ENCODE measurements at places on chromosomes 3 and 15.

DNA sequence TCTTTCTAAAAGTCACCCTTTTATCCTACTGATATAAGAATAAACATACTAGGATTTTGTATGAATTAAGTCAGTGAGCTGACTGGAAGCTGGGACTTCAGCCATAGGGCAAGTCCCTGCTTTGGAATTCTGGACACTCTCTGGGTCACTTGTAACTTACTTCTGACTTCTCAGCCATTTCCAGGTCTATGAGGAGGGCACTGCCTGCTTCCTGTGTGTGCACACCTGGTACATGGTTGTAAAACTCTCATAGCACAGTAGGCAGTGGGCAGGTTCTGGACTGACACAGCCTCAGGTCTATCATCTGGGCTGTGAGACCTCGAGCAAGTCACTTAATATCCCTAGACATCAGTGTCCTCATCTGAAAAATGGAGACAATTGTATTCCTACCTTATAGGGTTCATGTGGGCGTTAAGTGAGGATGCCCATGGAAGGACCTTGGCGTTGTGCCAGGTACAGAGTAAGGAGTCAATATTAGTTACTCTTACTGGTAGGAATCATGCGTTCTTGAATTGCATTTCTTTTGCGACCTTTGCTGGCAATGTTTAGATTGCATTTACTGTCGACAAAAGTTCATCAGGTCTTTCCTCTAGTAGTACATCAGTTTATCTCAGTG lies 27.5 kb upstream of the TGM5 start:
- DNase-seq: no peak

GRCh38 chr3:150421799-150422548 lies 13.9 kb downstream of the TSC22D2 start:
- no peak for DNase-seq

DNA sequence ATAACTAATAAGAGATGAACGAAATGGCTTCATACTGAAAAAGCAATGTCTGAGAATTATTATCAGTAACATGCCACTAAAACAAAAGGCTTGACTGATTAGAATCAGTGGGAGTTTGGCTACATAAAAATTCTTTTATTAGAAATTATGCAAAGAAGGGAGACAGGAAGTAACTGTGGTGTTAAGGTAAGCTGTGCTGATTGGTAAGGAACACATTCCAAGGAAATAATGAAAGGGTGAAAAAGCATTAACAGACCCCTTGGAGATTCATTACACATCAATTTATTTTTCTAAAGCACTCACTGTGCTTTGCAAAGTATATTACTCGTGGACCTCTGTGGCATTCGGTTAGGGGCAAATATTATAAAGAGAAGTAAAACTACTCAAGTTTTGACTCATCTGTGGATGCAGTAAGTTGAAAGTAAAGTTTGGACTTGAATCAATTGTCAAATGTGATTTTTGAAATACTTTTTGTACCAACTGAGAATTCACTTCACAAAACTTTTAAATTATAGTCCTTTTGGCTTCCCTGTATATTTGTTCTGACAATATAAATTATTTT lies 176.1 kb upstream of the ZPLD1 start:
- DNase-seq: no peak

GRCh38 chr3:52534281-52535183 lies 875 bp upstream of the NT5DC2 start:
- DNase-seq: no peak

GRCh38 chr15:80507638-80508316 lies 103.6 kb downstream of the ARNT2 start:
- DNase-seq: no peak

GRCh38 chr3:153897842-153898241 lies 223.3 kb upstream of the ARHGEF26 start:
- DNase-seq: no peak

- DNase-seq: no peak
These were observed 722 bp upstream of the ZXDC start for GRCh38 chr3:126476166-126477060.

DNA sequence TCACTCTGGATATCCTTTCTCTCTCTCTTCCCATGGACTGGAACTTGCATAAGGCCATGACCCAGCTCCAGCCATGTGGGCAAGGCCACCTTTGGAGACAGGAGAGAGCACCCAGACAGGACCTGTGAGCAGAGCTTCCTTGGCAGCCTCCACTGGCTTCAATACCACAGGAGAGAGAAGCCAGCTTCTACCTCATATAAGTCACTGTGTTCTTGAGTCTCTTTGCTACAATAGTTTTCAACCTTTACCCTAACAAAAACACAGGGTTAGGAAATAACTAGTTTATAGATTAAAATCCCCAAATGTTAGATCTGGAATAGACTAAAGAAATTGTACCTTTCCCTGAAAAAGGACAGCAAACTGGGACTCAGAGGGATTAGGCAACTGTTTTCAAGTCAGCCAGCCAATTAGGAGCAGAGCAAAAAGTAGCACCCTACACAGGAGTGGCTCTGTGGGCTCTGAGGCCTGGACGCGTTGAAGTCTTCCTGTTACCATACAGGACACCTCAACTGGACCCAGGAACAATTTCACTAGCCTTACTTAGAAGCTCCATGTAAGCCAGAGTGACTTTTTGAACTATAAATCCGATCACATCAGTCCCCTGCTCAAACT lies 211.5 kb upstream of the ICE2 start:
- DNase-seq: no peak

- DNase-seq: no peak
These were observed 77.6 kb downstream of the BFSP2 start for GRCh38 chr3:133477487-133477886.

DNA sequence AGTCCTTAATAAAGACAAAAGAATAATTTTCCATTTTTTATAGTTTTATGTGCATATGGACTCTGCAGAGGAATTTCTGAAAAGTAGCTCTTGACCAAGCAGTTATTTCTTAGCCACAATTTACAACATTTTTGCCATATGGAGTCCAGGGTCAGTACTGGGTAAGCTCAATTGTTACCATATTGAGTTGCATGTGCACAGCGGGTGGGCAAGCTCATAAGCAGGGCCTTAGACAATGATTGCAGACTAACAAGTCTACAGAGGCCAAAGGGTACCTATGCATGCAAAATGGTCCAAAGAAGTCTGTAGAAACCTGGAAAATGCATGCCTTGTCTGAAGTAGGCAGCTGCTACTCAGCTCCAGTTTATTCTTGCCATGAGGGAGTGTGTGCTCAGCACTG lies 19.0 kb upstream of the ARHGEF26 start:
- DNase-seq: no peak

- DNase-seq: no peak
These were observed 9.1 kb upstream of the SEC11A start for GRCh38 chr15:84725001-84725491.

DNA sequence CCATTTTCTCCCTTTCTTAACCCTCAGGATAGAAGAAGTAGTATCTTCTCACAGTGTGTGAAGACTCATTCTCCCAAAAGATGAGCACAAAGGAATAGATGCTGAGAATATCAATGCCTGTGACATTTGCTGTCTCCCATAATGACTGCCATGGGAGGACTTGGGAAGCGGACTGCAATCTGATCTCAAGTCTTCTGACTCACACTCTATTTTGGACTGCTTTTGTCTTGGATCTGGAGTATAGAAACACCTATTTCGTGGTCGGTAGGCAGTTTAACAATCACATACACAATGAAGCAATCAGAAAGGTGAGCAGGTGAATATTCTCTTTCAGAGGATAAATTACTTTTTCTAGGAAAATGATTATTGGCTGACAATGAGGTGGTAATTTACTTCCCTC lies 852.0 kb downstream of the FHIT start:
- DNase-seq: no peak

DNA sequence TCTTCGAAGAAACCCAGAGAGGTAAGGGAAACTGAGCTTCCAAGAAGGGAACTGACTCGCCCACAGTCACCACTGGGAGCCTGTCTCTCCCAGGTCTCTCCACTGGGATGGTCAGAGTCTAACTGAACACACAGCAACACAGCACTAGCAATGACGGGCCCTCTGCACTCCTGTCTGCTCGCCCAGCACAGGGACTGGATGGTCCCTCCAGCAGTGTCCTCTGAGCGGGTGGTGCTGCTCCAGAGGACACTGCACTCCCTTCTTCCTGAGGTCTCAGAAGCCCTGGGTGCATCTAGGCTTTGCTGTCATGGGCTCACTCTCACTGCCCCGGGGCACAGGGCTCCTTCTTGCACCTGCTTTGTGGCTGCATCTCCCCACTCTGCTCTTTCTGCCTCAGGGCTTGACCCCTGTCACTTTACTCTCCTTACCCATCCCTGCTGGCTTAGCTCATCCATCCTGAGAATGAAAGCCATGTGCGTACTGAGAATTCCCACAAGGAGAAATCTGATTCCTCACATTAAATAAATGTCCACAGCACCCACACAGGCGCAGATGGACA lies 356.6 kb downstream of the GABRG3 start:
- DNase-seq: no peak

GRCh38 chr3:177300842-177301241 lies 103.6 kb upstream of the TBL1XR1 start:
- no peak for DNase-seq

GRCh38 chr3:17974206-17974841 lies 231.9 kb upstream of the TBC1D5 start:
- no peak for DNase-seq

DNA sequence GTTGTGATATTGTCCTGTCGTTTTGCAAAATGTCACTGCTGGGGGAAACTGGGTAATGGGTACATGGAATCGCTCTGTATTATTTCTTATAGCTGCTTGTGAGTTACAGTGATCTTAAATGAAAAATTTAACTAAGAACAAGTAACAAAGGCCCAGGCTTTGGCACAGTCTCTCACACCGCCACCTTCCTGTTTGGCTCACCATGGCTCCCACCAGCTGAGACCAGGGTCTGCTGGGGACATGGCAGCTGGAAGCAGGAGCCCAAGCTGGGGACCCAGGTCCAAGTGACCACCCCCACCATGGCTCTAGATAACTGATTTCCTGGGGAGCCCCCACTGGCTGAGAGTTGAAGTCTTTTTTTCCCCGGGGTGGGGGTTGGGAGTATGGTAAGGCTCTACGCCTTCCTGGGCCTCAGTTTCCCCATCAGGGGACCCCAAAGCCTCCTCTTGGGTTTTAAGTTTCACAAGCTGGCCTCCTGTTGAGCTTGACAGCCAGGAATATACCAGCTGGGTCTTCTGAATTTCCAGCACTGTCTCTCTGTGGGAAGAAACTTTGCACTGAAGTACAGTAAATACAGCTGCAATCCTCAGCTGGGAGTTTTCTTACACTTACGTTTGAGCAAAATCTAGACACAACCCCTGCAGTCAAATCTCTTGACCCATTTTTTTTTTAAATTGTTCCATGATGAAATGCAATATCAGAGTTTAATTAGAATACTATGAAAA lies 26.1 kb downstream of the ABTB1 start:
- no peak for DNase-seq

DNA sequence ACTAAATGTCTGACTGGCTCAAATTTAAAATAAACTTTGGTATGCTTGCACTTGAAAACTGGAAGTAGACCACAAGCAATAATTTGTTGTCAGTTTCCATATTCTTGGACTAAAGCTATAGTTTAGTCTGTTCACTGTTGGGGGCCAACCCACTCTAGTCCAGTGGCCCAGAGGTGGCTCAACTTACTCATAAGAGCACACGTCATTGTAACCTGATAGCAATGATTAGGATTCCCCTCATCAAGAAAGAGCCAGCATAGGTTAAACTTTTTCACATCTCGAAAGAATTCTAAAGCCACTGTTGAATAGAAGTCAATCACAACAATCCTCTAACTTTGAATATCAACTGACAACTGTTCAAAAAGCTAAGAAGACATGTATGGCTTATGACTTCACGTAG lies 147.0 kb downstream of the MEIS2 start:
- DNase-seq: no peak

- no peak for DNase-seq
These were observed 5.9 kb upstream of the PPP1R2 start for GRCh38 chr3:195548987-195549386.

DNA sequence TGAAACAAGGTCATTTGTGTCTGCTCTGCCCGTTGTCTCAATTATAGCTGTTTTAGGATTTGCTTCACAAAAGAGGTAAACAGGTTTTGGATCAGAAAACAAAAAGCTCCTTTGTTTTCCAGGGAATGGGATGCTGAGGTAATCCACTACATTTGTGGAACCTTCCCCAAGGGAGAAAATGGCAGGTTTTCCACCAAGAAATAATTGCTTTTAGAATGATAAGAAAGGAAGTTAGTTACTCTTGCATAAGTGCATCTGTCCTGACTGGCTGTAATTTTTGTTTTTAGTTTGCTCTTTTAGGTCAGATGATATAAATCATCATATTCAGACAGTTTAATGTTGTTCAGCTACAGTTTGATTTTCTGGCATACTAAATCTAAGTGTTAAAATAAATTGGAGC lies 198.5 kb upstream of the COL8A1 start:
- no peak for DNase-seq

GRCh38 chr15:88072598-88073390 lies 183.7 kb downstream of the NTRK3 start:
- no peak for DNase-seq

DNA sequence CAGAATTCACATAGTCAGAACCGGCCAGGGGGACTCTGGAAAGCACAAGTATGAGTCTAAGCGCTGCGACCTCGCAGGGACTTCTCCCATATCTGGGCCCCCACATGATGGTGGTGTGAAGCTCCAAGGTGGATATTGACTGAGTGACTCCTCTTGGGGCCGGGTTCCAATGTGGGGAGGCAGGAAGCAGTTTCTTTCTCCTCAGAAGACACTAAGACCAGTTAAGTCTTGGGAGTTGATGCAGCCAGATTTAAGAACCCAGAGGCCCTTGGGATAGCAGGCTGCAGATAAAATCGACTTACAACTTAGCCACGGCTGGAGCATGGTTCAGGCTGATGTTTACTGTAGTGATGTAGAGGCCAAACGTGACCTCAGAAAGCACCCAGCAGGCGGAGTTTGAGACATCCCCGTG lies 55.4 kb upstream of the KLF13 start:
- DNase-seq: no peak

DNA sequence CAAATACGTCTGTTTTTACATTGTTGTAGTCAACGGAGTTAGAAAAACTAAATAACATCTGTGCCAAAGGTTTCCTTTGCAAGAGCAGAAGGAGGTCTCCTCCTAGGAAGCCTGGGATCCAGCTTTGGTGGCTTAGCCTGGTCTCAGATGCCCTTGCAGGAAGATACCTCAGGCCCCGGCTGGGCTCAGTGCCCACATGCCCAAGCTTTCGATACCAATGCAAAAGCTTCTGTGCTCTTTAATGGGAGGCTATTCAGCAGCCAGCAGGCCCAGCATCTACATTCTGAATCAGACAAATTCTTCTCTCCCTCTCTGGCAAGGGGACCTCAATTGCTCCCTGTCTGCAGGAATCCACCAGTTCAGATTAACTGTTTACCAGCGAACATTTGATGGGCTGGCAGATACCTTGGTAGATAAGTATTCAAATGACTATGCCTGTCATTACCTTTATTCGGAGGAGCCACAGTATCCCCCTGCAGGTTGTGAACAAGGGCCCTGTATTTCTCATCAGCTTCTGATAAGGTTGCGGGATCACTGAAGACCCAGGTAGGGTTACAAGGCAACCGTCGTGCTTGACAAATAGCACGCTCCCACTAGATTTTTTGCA lies 180.1 kb upstream of the KBTBD8 start:
- no peak for DNase-seq
